CD8-positive, alpha-beta memory T cell (primary cell): ENCODE measurements at places on chromosomes 1 and 21.

DNA sequence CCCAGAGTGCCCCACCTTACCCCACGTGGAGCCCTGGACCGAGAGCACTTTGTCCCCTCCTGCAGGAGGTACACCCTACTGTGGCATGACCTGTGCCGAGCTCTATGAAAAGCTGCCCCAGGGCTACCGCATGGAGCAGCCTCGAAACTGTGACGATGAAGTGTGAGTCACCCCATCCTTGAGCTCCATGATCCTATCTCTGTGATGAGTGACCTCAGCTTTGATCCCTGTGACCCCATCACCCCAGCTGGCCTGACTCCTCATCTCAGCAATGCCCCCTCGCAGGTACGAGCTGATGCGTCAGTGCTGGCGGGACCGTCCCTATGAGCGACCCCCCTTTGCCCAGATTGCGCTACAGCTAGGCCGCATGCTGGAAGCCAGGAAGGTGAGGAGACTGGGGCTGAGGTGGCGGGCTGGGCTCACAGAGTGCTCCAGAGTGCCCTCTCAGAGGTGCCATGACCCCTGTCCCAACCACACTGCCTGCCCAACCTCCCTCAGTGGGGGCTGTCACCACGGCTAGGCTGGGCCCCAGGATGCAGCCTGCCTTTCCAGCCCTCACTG lies 16.2 kb upstream of the MPL start:
- DNase-seq, result no peak

- no peak for DNase-seq
Observed at GRCh38 chr1:48227165-48228013, 4.9 kb downstream of the SLC5A9 start.

DNA sequence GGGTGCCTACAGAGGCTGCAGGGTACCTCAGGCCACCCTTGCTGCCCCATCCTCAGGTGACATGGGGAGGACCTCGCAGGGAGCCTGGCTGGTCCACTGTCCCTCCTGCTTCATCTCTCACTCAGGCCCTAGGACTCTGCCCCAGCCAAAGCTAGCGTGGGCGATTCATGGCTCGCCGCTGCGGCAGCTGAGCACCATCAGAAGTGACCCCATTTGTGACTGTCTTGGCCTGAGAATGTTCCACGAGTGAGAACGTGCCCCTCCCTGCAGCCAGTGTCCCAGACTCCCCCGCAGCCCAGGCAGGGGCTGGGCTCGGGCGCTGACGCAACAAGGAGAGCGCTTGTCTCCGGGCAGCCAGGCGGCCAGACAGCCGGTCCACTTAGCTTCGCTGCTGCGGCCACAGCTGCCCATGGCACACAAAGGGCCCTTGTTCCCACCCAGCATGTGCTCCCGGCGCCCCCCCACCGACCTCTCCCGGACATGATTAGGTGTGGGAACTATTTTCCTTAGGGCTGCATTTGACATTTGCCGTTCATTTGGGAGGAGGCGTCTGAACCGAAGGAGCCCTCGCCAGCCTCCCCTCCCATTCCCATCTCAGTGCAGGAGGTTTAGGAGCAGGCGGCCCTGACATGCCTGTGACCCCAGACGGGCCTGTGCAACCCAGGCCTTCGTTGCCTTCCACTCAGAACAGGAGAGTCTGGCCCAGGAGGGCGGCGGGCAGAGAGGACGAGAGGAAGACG lies 19.3 kb upstream of the POFUT2 start:
- DNase-seq, result no peak

- DNase-seq, result no peak
Observed at GRCh38 chr1:5734414-5734813, 257.8 kb downstream of the NPHP4 start.

- DNase-seq, result no peak
Observed at GRCh38 chr21:45045481-45045880, 28.9 kb upstream of the ADARB1 start.

GRCh38 chr1:29415861-29416260 lies 179.5 kb downstream of the PTPRU start:
- no peak for DNase-seq

DNA sequence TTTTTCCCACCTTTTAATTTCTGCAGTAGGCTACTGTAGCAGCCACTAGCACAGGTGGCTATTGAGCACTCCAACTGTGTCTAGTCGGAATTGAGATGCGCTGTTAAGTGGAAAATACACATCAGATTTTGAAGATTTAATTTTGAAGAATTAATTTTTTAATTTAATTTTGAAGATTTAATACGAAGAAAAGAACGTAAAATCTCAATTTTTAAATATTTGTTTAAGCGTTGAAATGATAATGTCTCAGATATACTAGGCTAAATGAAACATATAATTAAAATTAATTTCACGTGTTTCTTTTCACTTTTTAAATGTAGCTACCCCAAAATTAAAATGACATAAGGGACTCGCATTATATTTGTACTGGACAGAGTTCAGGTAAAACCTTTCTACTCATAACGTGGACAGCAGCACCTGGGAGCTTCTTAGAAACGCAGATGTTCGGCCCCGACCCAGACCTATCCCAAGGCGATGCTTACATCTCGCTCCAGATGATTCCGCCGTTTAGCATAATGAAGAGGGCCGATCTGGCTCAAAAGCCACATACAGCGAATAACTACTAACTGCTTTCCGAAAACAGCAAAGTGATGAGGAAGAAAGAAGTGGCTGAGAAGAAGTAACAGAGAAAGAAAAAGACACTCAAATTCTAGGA lies 717 bp downstream of the CRYZL1 start:
- DNase-seq, result no peak

DNA sequence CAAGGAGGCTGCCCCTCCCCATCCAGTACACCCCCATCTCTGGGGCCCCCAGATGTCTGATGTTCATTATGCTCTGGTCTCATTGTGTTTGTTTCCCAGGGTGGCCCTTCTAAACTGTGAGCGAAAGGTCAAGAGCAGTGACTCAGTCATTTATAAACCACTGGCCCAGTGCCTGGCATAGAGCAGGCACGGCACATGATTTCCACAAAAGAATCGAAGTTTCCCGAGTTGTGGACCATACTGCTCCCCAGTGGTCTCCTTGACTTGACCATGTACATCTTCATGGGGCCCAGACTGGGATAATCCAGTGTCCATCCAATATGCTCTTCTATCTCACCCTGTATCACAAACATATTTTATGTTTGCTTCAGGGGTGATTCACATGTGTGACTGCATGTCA lies 153.3 kb downstream of the NR5A2 start:
- no peak for DNase-seq

GRCh38 chr1:159889821-159890252 lies 10.1 kb downstream of the CFAP45 start:
- no peak for DNase-seq

DNA sequence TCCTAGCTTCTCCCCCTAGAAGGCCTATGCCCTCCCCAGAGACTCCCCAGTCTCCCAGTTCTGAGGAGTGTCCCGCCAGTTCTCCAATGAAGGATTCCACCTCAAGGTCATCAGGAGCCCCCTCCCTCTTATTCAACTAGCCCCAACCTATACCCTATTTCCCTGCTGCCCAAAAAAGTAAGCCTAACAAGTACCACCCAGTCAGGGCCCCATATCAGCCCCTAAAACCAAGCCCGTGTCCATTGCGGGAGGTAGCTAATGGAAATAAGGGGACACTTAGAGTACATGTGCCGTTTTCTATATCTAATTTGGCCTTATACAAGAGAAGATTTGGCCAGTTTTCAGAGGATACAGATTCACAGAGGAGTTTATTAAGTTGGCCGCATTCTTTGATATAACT lies 416.2 kb downstream of the MATN1 start:
- no peak for DNase-seq

- no peak for DNase-seq
Observed at GRCh38 chr1:172360511-172360910, 60.0 kb upstream of the C1orf105 start.

- DNase-seq, result no peak
Observed at GRCh38 chr1:232844791-232845190, 39.6 kb downstream of the MAP10 start.

- no peak for DNase-seq
Observed at GRCh38 chr1:246875041-246876026, 56.4 kb downstream of the AHCTF1 start.

DNA sequence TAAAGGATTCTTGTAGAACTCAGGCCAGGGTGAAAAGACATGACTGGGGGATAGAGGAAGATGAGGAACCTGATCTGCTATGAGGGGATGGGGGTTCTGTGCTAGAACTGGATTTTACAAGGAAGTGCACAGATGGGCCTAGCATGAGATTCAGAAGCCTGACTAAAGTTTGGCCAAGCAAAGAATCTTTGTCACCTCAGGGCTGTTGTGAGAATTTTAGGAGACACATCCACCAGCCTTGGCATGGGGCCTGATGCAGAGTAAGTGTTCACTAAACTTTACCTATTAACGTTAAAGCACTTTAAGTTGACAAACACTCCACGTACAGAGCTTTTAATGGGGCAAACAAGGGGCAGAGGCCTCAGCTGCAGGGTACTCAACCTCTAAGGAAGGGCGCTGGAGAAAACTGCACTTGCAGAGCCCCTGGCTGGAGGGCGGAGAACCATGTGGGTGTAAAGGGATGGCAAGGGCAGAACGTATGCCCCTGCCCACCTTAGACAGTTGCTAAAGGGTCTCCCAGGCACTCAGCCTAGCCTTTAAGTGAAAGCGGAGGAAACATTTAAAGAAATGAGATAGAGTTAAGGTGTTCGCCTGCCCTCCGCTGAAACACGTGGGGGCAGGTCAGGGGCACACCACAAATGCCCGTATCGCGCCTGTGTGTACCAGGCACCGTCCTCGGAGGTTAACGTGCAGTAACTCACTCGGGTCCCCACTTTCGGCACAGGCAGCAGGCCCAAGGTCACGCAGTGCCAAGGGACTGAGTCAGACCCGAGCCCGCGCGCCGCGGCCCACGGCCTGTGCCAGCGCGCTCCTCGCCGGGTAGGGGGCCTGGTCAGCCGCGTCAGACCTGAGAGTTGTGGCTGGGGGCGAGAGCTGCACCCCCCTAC lies 990 bp upstream of the MRPS6 start:
- peak; percentile 38 for DNase-seq

DNA sequence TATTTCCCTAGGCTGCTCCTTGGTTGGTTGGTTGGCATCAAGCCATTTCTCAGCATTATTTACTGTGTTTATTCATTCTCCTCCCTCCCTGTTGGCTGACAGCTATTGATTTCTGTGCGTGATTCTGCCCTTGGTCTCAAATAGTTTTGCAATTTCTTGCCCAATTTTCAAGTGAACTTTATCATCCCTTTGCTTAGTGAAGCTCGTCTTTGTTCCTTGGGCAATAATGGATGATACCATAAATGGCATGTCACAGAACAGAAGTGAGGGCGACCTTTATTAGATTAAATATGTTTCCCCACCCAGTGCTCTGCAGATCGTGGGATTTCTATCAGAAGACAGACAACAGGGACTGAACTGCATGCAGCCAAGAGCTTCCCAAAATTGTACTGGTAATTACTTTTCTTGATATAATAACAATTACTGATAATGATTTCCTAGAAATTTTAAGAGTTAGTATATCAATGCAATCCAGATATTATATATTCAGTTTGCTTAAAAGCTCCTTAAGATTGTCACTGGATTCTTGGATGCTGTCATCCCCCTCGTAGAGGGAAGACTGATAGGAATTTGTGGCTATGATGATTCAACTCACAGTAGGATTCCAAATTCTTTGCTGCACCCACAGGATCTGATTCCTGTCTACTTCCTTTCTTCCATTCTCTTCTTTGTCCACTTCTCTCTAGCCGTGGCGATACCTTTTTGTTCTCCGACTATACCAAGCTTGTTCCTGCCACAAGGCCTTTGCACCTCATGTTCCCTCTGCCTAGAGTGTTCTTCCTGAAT lies 122.1 kb upstream of the KAZN start:
- DNase-seq, result no peak

GRCh38 chr1:63454269-63454668 lies 68.8 kb downstream of the ITGB3BP start:
- no peak for DNase-seq

GRCh38 chr1:219837274-219837993 lies 90.9 kb downstream of the SLC30A10 start:
- no peak for DNase-seq

DNA sequence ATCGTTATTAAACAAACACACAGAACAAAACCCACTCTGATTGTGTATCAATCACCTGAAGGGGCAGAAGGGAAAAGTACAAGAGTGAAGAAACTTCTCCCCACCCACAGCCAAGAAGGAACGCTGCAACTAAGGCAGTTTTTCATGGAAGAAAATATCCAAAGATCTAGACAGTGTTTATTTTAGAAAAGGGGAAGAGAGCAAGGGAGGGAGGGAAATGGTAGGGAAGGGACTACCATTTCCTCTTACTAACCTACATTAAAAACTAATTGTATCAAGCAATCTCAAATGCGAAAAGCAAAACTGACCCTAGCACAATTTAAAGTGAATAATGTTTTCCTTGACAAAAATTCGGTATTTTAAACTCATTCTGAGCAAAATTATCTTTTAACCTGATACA lies 3.5 kb downstream of the NRIP1 start:
- DNase-seq, result no peak

DNA sequence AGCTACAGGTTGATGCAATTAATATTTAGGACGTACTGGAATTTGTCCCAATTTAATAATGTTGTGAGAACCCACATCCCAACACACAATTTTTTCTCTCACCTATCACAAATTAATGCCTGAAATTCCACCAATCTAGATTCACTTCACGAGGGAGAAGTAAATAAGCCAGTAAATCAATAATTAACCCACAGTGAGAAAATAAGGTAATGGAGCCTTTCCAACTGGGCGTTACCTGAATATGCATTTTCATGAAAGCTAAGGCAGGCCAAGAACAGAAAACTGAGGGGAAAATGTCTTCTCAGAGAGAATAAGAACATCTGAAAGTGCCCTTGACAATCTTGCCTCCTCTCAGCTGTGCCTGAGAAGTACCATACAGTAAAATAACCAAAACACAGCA lies 240.8 kb upstream of the NR5A2 start:
- DNase-seq, result no peak

GRCh38 chr1:54230507-54231339 lies 30.8 kb downstream of the MRPL37 start:
- no peak for DNase-seq

DNA sequence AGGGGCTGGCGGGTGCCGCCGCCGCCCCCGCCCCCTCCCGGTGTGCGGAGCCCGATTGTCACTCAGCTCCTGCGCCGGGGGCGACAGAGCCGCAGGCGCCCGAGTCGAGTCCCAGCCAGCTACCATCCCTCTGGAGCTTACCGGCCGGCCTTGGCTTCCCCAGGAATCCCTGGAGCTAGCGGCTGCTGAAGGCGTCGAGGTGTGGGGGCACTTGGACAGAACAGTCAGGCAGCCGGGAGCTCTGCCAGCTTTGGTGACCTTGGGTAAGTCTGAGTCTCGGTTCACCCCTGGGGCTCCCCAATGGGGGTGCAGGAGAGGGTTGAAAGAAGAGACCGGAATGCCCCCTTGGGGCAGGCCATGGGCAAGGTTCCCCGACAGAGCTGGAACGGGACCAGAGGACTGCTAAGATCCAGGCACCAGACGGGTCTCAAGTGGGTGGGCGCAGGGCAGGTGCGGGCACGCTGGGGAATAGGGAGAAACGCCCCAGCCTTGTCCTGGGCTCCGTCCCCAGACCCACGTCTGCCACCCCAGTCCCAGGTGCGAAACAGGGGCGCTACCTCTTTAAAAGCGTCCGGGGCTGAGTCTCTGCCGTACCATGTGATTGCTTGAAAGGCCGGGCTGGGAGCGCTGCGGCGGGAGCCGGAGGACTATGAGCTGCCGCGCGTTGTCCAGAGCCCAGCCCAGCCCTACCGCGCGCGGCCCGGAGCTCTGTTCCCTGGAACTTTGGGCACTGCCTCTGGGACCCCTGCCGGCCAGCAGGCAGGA lies at the start of gene ADORA1:
Gene ADORA1 (plus strand): TSS at position 61 of the 765 bp plus-strand sequence. CDS start 1,116 bp downstream, outside the sequence.
- no peak for DNase-seq
